ENCODE measurements at places on chromosomes 4 and X. TPM values are rescaled to one million over a fixed set of nuclear protein-coding genes. Genes with fewer than 3 reads are reported as not detected.

Gene ERVMER34-1
- total RNA-seq: 0.49 TPM

Gene GLRA2
- not detected for total RNA-seq

Gene SPANXC
- 0.65 TPM for total RNA-seq

Gene PRR32
- not detected for total RNA-seq

Gene SLC16A2
- 29.4 TPM for total RNA-seq

All from A549 treated with RU486 at 1 μM for 4 hours (cell line).